ENCODE measurements at places on chromosomes 5 and 9.
A peak's percentile ranks its signal among the peaks of the same experiment; 100 is the strongest.

GRCh38 chr9:33116860-33117259 is 40.4 kb upstream of the SMU1 start:
- no peak for DNase-seq

DNA sequence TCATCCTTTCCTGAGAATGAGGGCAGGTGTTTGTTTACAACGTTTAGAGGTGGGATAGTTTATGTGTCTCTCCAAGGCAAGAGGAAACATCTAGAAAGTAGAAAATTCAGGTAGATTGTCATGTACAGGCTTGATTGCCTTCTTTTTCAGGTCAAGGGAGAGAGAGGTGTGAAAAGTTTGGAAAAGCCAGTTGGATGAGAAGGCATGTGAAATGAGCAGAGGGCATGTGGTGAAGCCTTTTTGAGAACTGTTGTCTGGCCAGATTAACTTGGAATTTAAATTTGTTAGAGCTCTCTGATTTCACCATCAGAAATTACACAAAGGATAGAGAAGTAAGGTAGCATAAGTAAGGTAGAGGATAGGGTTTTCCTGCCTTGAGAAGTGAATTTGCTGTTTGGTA is 74.6 kb downstream of the SNX24 start:
- DNase-seq = no peak

DNA sequence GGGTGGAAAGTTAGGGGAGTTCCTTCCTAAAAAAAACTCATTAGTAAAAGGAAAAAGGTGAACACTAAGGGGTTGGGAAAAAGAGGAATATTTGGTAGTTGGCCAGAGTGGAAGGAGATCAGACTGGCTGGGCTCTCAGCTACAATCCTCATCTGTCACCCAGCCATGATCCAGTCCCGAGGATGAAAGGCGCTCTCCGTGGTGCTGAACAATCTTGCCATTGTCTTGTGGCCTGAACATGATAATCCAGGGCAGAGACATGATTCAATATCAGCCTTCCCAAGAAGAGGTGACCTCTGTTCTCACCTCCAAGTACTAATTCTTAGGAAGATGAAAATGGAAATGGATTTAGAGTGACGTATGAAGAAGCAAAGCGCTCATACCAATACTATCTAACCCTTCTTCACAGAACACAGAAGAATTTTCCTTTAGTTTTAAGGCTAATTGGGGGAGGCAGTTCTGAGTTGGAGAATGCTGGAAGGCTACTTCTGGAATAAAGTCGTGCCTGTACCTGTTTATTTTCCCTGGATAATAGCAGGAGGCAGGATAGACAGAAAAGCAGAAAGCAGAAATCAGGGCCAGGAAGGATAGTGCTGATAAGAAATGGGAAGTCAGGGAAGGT is 36.6 kb upstream of the MYORG start:
- DNase-seq = peak; percentile 67

DNA sequence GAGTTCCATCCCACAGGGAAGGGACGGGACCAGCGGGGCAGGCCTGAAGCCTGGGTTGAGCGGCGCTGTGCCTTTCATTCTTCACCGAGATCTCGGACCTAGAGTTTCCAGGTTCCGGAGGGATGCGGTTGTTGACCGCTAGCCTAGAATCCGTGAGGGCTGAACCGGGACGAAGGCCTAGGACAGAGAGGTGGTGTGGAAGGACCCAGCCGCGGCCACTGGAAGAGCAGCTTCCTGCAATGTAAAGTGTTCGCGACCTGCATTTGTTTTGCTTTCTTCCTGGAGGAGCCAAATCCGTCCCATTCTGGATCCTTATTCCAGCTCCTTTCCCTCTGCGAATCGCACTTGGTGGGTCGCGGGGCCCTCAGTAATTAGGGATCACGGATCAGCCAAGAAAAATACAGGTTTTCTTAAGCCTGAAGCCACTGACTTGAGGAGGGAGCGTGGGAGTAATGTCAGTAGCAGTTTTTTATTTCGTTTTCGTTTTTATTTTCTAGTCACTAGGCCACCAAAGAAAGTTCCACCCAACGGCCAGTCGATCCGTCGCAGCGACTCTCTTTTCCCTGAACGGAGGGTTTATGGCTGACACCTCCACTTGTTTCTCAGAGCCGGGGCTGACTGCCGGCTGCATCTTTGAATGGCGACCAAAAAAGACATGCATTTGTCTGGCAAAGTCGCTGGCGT is 48.6 kb downstream of the ANXA2R start:
- DNase-seq = no peak

- no peak for DNase-seq
Measured at GRCh38 chr9:108703429-108703828, 152.4 kb downstream of the ACTL7B start.

DNA sequence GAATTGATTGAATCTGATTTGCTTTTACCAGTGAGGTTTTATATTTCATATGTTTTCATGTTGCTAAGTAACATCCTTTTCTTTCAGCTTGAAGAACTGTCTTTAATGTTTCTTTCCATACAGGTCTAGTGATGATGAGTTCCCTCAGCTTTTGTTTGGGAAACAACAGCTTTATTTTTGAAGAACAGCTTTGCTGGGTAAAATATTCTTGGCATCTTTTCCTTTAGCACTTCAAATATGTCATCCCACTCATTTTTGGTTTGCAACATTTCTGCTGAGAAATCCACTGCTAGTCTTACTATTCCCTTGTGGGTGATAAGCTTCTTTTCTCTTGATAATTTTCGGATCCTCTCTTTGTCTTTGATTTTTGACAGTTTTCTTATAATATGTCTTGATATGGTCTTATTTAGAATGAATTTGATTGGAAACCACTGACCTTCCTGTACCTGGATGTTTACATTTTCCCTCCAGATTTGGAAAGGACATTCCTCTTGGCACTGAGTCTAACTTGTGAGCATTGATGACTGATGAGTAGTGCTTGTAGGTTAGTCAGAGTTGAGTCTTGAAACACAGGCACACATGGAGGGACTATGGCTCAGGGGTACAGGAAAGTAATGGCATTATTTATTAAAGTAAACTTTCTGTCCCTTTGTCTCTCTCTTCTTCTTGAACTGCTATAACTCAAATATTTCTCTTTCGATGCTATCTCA is 220.3 kb downstream of the SPATA31D1 start:
- DNase-seq = peak; percentile 38

GRCh38 chr9:134398756-134399155 is 72.5 kb downstream of the RXRA start:
- DNase-seq = no peak

DNA sequence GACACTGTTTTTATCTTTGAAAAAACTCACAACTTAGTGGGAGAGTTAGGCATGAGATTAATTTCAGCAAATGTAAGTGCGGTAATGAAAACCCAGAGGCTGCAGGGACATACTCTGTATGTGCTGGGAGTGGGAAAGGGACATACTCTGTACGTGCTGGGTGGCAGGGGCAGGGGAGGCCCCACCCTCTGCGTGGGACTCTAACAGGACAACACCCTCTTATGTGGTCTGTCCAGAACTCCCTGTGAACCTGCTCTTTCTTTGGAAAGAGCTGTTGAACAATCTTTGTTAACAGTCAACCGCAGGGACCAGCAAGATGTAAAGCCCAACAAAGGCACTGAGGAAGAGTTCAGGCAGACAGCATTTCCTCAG is 2.4 kb downstream of the MLANA start:
- no peak for DNase-seq

All from cardiac muscle cell (in vitro differentiated cells and primary cell).